ENCODE measurements at places on chromosomes 6 and 20.
A peak's percentile ranks its signal among the peaks of the same experiment; 100 is the strongest.

GRCh38 chr20:9207253-9207652 is 138.4 kb downstream of the PLCB4 start:
- DNase-seq: no peak

- no peak for DNase-seq
These were observed 305.0 kb downstream of the GMDS start for GRCh38 chr6:1940381-1940780.

GRCh38 chr20:3751675-3752385 is 15.7 kb downstream of the ADISSP start:
- peak; percentile 67 for DNase-seq

- DNase-seq: no peak
These were observed 460.2 kb upstream of the BTBD3 start for GRCh38 chr20:11457488-11457887.

DNA sequence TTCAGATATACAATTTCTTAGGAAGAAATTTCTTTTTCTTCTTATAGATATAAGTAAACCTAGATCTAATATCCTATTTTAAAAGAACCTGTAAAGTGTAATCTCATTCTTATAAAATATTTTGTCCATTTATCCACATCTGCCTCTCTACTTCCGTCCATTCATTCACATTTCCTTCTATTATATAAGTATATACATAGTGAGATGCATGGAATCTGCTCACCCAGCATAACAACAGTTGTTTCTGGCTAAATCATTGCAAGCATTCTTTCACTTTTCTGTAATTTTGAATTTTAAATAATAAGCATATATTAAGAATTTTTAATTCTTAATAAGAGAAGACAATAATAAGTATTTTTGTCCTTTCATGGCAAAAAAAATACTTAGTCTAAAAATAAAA is 45.4 kb downstream of the CEP162 start:
- no peak for DNase-seq

- DNase-seq: no peak
These were observed 725.3 kb downstream of the COL12A1 start for GRCh38 chr6:74480561-74480960.

DNA sequence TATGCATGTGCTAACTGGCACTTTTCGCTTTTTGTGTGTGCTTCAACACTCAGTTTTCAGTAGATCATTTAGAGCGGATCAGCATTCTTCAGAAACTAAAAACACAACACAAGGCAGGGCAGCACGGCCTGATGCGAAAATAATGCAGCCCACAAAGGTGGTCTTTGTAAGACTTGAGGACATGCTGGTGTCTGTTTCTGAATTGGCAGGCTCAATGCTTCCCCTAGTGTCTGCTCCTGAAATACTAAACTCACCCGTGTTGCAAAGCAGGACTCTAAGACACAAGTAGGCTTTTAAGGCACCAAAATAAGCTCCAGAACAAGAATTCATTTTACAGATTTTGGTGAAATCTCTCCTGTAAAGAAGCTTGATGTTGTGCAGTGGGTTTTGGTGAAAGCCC is 676.5 kb downstream of the TENT5A start:
- no peak for DNase-seq

- no peak for DNase-seq
These were observed 1311.5 kb upstream of the GJE1 start for GRCh38 chr6:140821196-140821595.

- DNase-seq: no peak
These were observed 27.7 kb downstream of the GNAS-AS1 start for GRCh38 chr20:58822748-58823730.

GRCh38 chr6:136429264-136430065 is 120.8 kb downstream of the MAP7 start:
- no peak for DNase-seq

DNA sequence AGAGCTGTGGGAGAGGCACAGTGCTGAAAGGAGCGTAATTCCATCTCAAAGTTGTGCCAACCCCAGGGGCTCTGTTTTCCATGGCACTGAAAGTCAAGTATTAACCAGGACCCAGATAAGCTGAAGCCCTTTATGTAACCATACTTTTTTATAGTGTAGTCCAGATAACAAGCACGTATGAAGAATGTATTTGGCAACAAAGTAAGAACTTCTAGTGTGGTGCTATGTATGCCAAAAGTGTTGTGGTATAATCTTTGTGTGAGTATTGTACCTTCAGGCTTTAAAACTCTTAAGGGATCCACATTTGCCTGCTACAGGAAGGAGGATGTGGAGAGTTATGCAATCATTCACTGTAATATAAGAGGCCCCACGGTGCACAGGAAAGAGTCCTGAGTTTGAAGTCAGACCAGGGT is 129.4 kb downstream of the IBTK start:
- DNase-seq: no peak

GRCh38 chr6:126293891-126294524 is 45.9 kb upstream of the CENPW start:
- DNase-seq: no peak

- DNase-seq: no peak
These were observed 83.7 kb downstream of the CHMP4B start for GRCh38 chr20:33894798-33895197.

DNA sequence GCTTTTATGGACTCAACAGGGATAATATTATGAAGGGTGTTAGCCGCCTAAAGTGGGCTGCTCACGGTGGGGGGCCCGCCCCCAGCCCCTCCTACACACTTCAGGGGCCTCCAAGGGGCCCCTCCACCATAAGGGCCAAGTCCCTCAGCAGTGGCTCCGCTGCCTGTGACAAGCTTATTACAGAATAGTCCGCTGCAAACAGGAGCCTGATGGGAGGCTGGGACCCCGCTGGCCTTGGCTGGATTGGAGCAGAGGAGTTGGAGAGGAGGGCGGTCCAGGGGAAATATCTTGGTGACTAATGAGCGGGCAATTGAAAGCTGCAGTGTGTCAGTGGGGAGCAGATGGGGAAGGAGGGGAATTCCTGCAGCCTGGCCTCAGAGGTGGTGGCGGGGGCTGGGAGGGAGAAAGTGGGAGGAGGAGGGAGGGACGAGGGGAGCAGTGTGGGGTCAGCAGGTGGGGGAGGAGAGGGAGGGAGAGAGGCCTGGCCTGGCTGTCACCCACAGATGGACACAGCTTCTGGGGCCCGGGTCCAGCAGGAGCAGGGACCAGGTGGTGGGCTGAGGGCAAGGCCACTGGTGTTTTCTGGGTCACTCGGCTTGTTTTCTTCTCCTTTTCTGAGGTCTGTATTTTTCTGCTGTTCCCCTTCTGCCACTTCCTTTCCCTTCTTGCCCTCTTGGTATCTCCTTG is 57.6 kb upstream of the FOXP4 start:
- DNase-seq: no peak

- no peak for DNase-seq
These were observed 49.4 kb upstream of the FYN start for GRCh38 chr6:111922454-111923297.

- no peak for DNase-seq
These were observed 71.4 kb downstream of the FOXA2 start for GRCh38 chr20:22512911-22513489.

DNA sequence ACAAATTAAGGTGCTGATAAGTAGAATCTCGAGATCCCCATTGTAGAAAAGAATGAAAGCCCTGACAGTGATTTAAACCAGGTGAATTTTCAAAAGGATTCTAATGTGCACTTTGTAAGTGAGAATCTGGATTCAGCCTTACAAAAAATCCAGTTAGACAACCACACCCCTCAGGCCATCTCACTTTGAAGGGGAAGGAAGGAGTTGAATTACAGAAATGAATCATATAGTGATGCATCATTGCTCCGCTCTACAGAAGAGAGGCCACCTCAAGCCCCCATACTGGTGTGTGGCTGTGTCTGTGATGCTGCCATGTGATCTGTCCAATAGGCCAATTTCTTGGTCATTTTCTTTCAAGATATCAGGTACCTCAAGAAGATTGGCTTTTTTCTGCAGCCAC is 85.5 kb upstream of the NT5E start:
- no peak for DNase-seq

- no peak for DNase-seq
These were observed 11.6 kb upstream of the HLA-G start for GRCh38 chr6:29816030-29816429.

DNA sequence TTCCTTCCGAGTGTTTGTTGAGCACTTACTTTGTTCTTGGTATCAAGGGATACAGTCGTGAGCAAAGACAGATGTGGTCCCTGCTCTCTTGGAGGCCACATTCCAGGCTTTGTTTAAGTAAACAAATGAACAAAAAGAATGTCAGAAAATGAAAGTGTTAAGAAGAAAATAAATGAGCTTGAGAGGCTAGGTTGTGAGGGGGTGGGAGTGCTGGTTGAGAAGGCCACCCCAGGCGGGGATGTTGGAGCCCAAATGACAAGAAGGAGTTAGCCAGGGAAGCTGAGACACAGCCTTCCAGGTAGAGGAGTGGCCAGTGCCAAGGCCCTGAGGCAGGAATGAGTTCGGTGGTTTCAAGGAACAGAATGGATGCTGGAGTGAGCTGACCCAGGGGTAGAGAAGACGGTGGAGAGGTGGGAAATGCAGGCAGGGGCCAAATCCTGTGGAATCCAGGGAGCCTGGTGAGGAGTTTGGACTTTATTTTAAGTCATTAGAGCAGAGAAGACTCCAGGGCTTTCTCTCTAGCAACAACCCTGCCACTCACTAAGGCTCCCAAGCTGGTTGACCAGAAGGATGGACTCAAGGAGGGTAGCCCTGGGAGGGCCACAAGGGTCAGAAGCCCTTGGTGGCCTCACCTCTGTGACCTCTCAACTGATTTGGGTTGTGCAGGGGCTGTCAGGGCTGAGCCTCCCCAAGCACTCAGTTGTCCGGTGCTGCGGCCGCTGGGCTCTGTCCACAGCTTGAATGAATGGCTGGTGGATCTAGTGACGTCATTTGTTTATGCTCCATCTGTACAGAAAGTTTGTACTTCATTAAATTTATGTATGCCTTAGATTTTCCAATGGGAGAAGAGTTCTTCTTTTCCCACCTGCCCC is 66.0 kb upstream of the STX16 start:
- no peak for DNase-seq

All from activated CD4-positive, alpha-beta T cell treated with anti-CD3 and anti-CD28 coated beads, Interleukin-2, amount 50 U/mL, for 1 hour (primary cell).